ENCODE measurements at places on chromosomes 12 and 14. TPM values are rescaled to one million over a fixed set of nuclear protein-coding genes. Genes with fewer than 3 reads are reported as not detected.

- H3K4me3 ChIP-seq, result no peak overlapping the region
- H3K27me3 ChIP-seq, result no peaks in the 10 kb centered on the region
- H3K36me3 ChIP-seq, result no peaks in the 10 kb centered on the region
- H3K27ac ChIP-seq, result no peak overlapping the region
- no peak for DNase-seq
Observed at GRCh38 chr14:102594514-102595175, 2.2 kb downstream of the RCOR1 start.

DNA sequence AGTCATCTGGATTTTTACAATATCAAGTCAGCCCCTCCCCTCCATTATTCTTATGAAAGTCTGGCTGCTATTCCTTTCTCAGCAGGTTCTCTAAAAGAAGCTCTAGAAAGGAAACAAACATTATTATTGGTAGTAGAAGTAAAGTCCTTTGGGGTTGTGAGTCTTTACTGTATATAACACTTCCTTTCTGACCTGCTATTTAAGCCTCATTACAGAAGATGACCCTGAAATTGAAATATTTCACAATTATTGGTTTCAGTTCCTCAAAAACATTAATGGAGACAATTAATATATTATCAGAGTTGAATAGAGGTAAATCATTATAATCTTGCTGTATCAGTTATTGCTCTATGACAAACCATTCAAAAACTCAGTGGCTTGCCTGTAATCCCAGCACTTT is 19.3 kb downstream of the PLEKHA5 start:
- no peaks in the 10 kb centered on the region for H3K36me3 ChIP-seq
- H3K27ac ChIP-seq, result no peak overlapping the region
- no peak for DNase-seq
- H3K27me3 ChIP-seq, result no peaks in the 10 kb centered on the region

- H3K4me1 ChIP-seq, result no peaks in the 10 kb centered on the region
- no peaks in the 10 kb centered on the region for H3K36me3 ChIP-seq
- H3K27me3 ChIP-seq, result no peaks in the 10 kb centered on the region
- H3K4me3 ChIP-seq, result no peak overlapping the region
Observed at GRCh38 chr14:83419420-83419819, 1885.8 kb upstream of the SEL1L start.

POTEG gene
- not detected for total RNA-seq

DNAI7 gene
- total RNA-seq, result 3.4 TPM

DNA sequence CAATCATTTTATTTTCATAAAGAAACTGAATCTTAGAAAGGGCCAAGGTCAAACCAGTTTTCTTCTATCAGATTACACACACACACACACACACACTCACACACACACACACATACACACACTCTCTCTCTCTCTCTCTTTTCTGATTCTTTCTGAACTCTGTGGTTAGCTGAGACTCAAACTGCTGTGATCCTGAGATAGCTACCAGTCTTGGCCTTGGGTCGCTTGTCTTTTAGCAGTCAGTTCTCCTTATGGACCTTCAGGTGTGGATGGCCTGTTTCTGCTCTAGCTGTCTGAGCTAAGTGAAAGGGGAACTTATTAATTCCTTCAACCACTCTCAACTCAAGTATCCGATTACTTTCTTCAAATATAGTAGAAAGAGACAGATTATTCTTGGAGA is 145.1 kb downstream of the GRIP1 start:
- no peaks in the 10 kb centered on the region for H3K36me3 ChIP-seq
- no peak overlapping the region for H3K27ac ChIP-seq
- no peaks in the 10 kb centered on the region for H3K27me3 ChIP-seq
- DNase-seq, result no peak
- H3K4me1 ChIP-seq, result no peaks in the 10 kb centered on the region
- H3K4me3 ChIP-seq, result no peak overlapping the region

- peak overlapping the region; percentile 91 for H3K27ac ChIP-seq
- H3K36me3 ChIP-seq, result no peaks in the 10 kb centered on the region
- H3K27me3 ChIP-seq, result no peaks in the 10 kb centered on the region
- peak overlapping the region; percentile 69 for H3K4me3 ChIP-seq
- no peak for DNase-seq
- peaks cover 68% of the 10 kb centered on the region for H3K4me1 ChIP-seq
Observed at GRCh38 chr12:6199531-6200255, 507 bp upstream of the CD9 start.

PIWIL1 gene
- total RNA-seq, result not detected

DNA sequence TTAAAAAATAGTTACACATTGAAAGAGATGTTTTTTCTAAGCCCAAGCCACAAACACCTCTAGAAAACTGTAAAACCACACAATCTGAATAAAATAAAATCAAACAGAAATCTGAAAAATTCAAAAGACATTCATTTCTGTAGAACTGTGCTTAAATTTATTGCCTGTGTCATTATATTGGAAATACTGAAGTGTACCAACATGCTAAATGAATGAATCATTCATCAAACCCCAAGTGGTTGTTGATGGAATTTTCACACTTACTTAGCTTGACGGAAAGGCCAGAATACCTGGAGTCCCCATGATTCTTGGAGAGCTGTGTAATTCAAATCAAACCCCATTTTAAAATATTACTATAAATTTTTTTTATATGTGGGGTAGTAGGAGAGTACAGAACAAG is 2.7 kb downstream of the KITLG start:
- DNase-seq, result no peak
- H3K4me3 ChIP-seq, result no peak overlapping the region
- H3K4me1 ChIP-seq, result peaks cover 53% of the 10 kb centered on the region

DNA sequence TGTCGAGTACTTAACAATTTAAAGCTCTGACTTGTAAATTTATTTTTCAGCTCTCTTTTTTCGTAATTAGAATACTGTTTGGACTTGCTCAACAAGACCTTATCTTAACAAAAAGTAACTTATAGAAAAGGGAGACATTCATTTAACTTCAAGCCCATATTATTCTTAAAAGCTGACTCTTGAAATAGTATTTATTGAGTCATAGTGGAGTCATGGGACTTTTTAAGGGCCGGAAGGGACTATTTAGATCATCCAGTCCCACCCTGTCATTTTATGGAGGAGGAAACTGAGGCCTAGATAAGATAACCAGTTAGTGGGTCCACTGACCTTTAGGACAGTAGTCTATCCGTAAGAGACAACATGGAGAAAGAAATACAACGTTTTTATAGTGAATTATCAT is 1.5 kb downstream of the RAP1B start:
- H3K36me3 ChIP-seq, result no peaks in the 10 kb centered on the region
- peak overlapping the region; percentile 99 for H3K27ac ChIP-seq
- no peaks in the 10 kb centered on the region for H3K27me3 ChIP-seq
- no peak for DNase-seq

- no peaks in the 10 kb centered on the region for H3K27me3 ChIP-seq
- no peak overlapping the region for H3K27ac ChIP-seq
- H3K4me3 ChIP-seq, result no peak overlapping the region
- H3K36me3 ChIP-seq, result peaks cover 7% of the 10 kb centered on the region
- no peak for DNase-seq
Observed at GRCh38 chr14:63712123-63712522, 15.7 kb downstream of the SGPP1 start.
